ENCODE measurements at places on chromosomes 1 and 21. TPM values are rescaled to one million over a fixed set of nuclear protein-coding genes. Genes with fewer than 3 reads are reported as not detected.
A peak's percentile ranks its signal among the peaks of the same experiment; 100 is the strongest.

DNA sequence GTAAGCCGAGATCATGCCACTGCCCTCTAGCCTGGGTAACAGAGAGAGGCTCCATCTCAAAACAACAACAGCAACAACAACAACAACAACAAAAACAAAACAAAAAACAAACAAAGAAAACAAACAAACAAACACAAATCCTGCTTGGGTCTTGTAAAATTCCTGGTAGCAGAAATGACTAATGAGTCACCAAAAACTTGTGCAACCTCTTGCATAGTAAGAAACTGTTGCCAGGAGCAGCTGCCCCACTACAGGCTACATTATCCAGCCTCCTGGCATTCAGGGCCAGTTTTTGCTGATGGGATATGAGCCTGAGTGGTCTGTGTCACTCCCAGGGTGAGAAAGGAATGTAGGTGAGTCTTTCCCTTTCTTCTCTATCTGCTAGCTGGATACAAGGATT lies 245.4 kb downstream of the TNR start:
- peaks cover 2% of the 10 kb centered on the region for H3K27me3 ChIP-seq
- no peaks in the 10 kb centered on the region for H3K36me3 ChIP-seq
- peaks cover 4% of the 10 kb centered on the region for H3K4me1 ChIP-seq
- no peak overlapping the region for H3K4me3 ChIP-seq
- no peak overlapping the region for H3K27ac ChIP-seq

DNA sequence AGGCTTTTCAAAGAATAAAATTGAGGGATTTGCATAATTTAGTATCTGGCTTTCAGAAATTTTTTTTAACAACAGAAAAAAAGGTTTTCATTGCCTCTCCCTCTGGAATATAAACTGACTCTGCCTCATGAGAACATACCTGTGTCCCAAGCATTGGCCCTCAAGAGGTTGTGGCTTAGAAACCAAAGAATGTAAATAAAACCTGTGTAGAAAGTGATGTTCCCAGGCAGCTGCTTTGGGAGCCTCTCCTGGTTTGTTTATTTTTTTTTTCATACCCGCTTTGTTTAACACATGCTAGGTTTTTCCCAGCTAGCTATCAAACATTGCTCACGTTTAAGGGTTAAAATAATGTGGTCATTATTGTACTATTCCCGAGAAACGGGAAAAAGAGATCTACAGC lies 40.5 kb upstream of the IFNAR2 start:
- H3K27ac ChIP-seq, result no peak overlapping the region
- H3K36me3 ChIP-seq, result peaks cover 9% of the 10 kb centered on the region
- no peak for DNase-seq
- H3K27me3 ChIP-seq, result peaks cover 16% of the 10 kb centered on the region

- no peak for DNase-seq
- peaks cover 24% of the 10 kb centered on the region for H3K27me3 ChIP-seq
- peaks cover under 1% of the 10 kb centered on the region for H3K36me3 ChIP-seq
- no peak overlapping the region for H3K4me3 ChIP-seq
Measured at GRCh38 chr21:44349416-44349846, 4.0 kb upstream of the TRPM2 start.

- no peak overlapping the region for H3K4me3 ChIP-seq
- no peak for DNase-seq
- no peaks in the 10 kb centered on the region for H3K4me1 ChIP-seq
- H3K27me3 ChIP-seq, result no peaks in the 10 kb centered on the region
- H3K36me3 ChIP-seq, result no peaks in the 10 kb centered on the region
Measured at GRCh38 chr1:20610970-20611369, 22.1 kb downstream of the CDA start.

GRCh38 chr1:97781762-97782337 lies 139.0 kb downstream of the DPYD start:
- no peak overlapping the region for H3K27ac ChIP-seq
- no peak overlapping the region for H3K4me3 ChIP-seq
- no peaks in the 10 kb centered on the region for H3K27me3 ChIP-seq
- no peak for DNase-seq

- no peak overlapping the region for H3K27ac ChIP-seq
- no peaks in the 10 kb centered on the region for H3K36me3 ChIP-seq
- no peak for DNase-seq
- H3K27me3 ChIP-seq, result peaks cover 8% of the 10 kb centered on the region
Measured at GRCh38 chr1:186845576-186846210, 16.9 kb downstream of the PLA2G4A start.

- H3K4me1 ChIP-seq, result no peaks in the 10 kb centered on the region
- H3K27ac ChIP-seq, result no peak overlapping the region
- DNase-seq, result no peak
- no peaks in the 10 kb centered on the region for H3K36me3 ChIP-seq
- H3K27me3 ChIP-seq, result no peaks in the 10 kb centered on the region
- H3K4me3 ChIP-seq, result no peak overlapping the region
Measured at GRCh38 chr1:1971688-1972087, 31.9 kb downstream of the CFAP74 start.

GRCh38 chr1:19974822-19975416 lies 4.5 kb downstream of the PLA2G2A start:
- H3K27me3 ChIP-seq, result peaks cover 10% of the 10 kb centered on the region
- H3K36me3 ChIP-seq, result no peaks in the 10 kb centered on the region
- H3K4me1 ChIP-seq, result no peaks in the 10 kb centered on the region
- H3K27ac ChIP-seq, result no peak overlapping the region
- DNase-seq, result peak; percentile 11

DNA sequence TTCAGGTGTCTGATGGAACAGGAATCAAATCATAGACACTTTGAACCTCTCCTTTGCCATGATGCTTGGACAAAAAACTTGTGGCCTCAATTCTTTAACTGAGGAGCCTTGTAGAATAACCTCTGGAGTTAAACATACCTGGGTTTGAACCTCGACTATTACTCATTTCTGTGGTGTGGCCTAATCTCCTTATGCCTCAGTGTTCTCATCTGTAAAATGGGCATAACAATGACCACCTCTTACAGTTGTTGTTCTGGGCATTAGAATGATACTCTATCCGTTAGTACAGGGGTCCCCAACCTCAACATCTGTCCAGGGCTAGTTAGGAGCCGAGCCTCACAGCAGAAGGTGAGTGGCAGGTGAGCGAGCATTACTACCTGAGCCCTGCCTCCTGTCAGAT lies 137.2 kb downstream of the ROR1 start:
- DNase-seq, result no peak
- H3K36me3 ChIP-seq, result no peaks in the 10 kb centered on the region
- H3K27me3 ChIP-seq, result no peaks in the 10 kb centered on the region
- H3K27ac ChIP-seq, result no peak overlapping the region

DNA sequence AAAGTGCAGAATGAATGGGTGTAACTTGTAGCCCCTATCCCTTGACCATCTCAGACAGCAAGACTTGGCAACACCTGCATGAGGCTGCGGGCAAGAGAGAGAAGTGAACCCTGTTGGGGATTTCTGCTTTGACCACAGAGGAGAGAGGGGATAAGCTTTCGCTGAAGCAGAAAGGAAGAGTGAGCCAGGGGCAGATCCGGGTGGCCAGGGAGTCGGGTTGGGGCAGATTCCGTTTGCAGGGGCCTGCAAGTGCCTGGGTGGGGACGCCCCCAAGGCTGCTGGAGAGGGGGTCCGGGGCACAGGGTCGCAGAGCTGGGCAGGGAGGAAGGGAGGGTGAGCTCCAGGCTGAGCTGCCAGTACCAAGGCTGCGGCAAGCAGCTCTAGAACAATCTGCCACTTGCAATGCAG lies 25.3 kb upstream of the PIK3CD start:
- H3K36me3 ChIP-seq, result peaks cover 16% of the 10 kb centered on the region
- DNase-seq, result peak; percentile 24
- peak overlapping the region; percentile 82 for H3K27ac ChIP-seq
- peak overlapping the region; percentile 75 for H3K4me3 ChIP-seq
- H3K4me1 ChIP-seq, result peaks cover 32% of the 10 kb centered on the region

DNA sequence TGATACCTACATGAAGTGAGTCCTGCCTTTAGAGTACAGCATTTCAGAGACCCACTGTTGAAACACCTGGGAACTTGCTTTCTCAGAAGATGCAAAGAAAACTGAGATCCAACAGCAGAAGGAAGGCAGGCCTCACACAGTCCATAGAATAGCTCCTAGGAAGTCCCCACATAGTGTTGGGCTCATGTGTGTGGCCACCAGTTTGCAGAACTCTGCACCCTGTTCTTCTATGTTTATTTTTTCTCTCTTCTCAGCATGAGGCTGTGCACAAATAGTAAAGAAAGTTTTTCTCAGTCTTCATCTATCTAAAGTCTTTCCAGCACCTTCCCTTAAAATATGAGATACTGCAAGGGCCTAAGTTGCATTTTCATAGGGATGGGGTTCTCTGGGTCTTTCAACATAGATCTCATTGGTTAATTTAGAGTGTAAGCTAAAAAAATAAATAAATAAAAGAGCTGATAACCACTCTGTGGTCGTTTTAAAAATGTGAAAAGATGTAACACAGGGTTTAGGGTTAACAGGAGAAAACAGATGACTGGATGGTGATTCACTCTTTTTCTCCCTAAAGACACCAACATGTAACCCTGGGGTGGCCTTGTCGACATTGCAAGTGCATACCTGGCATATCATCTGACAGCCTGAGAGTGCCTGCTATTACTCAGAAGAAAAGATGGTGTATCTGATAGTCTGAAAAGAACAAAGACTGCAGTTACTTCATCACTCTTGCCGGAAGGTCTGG lies 94.6 kb downstream of the ZC3H11B start:
- H3K4me3 ChIP-seq, result no peak overlapping the region
- no peak for DNase-seq
- no peaks in the 10 kb centered on the region for H3K4me1 ChIP-seq
- no peaks in the 10 kb centered on the region for H3K36me3 ChIP-seq
- H3K27ac ChIP-seq, result no peak overlapping the region

DNA sequence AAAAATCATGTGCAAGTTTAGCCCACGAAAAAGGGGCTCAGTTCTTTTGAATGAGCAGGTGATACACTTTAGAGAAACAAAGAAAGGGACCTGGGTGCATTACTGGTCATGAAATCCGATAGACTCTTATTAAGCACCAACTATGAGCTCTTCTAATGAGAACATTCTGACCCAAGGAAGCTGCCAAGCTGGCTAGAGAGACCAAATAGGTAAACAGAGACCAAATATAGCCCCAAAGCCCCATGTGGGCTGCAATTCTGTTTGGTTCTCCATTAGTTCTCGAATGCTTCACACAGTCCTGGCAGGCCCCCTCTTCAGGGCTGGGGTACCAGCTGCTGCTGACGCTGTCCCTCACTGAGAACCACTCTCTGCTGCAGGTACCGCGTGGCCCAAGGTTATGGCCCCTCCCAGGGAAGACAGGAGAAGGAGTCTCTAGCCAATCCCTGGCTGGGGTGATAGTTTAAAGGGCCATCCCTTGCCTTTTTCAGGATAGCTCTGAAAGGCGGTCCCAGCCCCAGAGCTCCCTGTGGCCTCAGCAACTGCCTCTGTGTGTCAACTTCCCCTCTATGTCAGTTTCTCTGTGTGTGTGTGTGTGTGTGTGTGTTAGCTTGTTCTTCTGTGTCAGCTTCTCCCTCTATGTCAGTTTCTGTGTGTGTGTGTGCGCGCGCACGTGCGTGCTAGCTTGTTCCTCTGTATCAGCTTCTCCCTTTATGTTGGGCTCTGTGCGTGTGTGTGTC lies 7.1 kb upstream of the UBXN10 start:
- peaks cover 8% of the 10 kb centered on the region for H3K27me3 ChIP-seq
- H3K4me3 ChIP-seq, result no peak overlapping the region
- H3K27ac ChIP-seq, result no peak overlapping the region
- peaks cover 4% of the 10 kb centered on the region for H3K4me1 ChIP-seq
- no peak for DNase-seq
- H3K36me3 ChIP-seq, result peaks cover 7% of the 10 kb centered on the region

DNA sequence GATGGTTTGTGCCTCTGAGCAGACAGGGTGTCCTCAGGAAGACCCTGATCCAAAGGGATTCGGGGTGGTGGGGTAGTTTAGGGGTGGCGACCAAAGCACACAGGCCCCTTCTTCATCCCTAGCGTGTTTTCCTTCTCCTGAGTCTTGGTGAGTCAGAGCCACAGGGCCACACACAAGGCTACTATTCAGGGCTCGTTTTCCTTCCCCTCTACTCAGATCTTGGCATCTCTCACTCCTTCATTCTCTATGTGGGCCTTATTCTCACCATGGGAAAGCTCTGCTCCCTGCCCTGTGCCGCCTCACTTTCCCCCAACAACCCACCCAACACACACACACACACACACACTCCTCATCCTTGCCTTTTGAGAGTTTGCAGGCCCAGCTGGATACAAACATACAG lies 43.6 kb upstream of the WNT2B start:
- peaks cover 18% of the 10 kb centered on the region for H3K27me3 ChIP-seq
- peaks cover 16% of the 10 kb centered on the region for H3K4me1 ChIP-seq
- H3K36me3 ChIP-seq, result no peaks in the 10 kb centered on the region
- no peak overlapping the region for H3K4me3 ChIP-seq

GRCh38 chr1:233010146-233010545 lies 59.7 kb downstream of the NTPCR start:
- no peak for DNase-seq
- peaks cover 20% of the 10 kb centered on the region for H3K36me3 ChIP-seq
- H3K4me3 ChIP-seq, result no peak overlapping the region
- no peaks in the 10 kb centered on the region for H3K27me3 ChIP-seq
- no peak overlapping the region for H3K27ac ChIP-seq

DNA sequence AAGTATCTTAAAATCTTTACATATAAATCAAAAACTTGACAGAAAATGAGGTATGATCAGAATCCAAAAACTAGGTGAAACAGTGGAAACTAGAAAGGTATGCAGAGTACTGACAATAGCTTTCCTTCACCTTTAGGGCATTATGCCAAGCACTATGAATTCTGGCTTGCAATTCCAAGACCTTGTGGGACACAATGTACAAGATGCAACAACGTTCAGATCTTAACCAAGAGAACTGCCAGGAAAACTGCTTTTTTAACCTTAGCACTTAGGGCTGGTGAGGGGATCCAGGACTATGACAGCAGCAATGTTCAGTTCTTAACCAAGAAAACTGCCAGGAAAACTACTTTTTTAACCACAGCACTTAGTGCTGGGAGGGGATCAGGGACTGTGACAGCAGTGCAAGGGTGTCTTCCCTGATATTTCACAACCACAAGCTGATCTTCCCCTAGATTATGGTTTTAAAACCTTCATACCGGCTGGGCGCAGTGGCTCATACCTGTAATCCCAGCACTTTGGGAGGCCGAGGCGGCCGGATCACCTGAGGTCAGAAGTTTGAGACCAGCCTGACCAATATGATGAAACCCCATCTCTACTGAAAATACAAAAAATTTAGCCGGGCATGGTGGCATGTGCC lies 22.3 kb downstream of the FOXJ3 start:
- peaks cover 63% of the 10 kb centered on the region for H3K4me1 ChIP-seq
- DNase-seq, result no peak
- H3K27ac ChIP-seq, result no peak overlapping the region

GRCh38 chr1:3777078-3777547 lies 4.6 kb downstream of the SMIM1 start:
- DNase-seq, result no peak
- H3K4me3 ChIP-seq, result no peak overlapping the region
- no peaks in the 10 kb centered on the region for H3K27me3 ChIP-seq
- H3K27ac ChIP-seq, result no peak overlapping the region
- H3K4me1 ChIP-seq, result peaks cover 2% of the 10 kb centered on the region
- H3K36me3 ChIP-seq, result peaks cover 18% of the 10 kb centered on the region

GRCh38 chr1:230123280-230124185 lies 56.5 kb downstream of the GALNT2 start:
- H3K4me3 ChIP-seq, result peak overlapping the region; percentile 37
- H3K27ac ChIP-seq, result peak overlapping the region; percentile 87
- peaks cover 78% of the 10 kb centered on the region for H3K4me1 ChIP-seq
- H3K36me3 ChIP-seq, result peaks cover 10% of the 10 kb centered on the region
- no peaks in the 10 kb centered on the region for H3K27me3 ChIP-seq

- DNase-seq, result peak; percentile 43
- H3K27ac ChIP-seq, result peak overlapping the region; percentile 99
- peaks cover 50% of the 10 kb centered on the region for H3K4me1 ChIP-seq
- peak overlapping the region; percentile 77 for H3K4me3 ChIP-seq
- H3K27me3 ChIP-seq, result peaks cover 7% of the 10 kb centered on the region
Measured at GRCh38 chr1:169892927-169893644, 610 bp downstream of the SCYL3 start.

The DDR2 gene
- 0.35 TPM for total RNA-seq

The OR2T35 gene
- not detected for total RNA-seq

The PHLDA3 gene
- 12.1 TPM for total RNA-seq

The CD101 gene
- total RNA-seq, result 3.4 TPM

Data from activated CD4-positive, alpha-beta T cell treated with anti-CD3 and anti-CD28 coated beads, Interleukin-2, amount 10 ng/mL, durations not matched to agents 7 days and 5 days (primary cell).